HCEC 1CT (cell line): ENCODE measurements at places on chromosomes 12 and 14.

- DNase-seq = no peak
These were observed 78.8 kb downstream of the GSC start for GRCh38 chr14:94690896-94691659.

GRCh38 chr14:46008348-46008747 lies 643.2 kb downstream of the RPL10L start:
- no peak for DNase-seq

DNA sequence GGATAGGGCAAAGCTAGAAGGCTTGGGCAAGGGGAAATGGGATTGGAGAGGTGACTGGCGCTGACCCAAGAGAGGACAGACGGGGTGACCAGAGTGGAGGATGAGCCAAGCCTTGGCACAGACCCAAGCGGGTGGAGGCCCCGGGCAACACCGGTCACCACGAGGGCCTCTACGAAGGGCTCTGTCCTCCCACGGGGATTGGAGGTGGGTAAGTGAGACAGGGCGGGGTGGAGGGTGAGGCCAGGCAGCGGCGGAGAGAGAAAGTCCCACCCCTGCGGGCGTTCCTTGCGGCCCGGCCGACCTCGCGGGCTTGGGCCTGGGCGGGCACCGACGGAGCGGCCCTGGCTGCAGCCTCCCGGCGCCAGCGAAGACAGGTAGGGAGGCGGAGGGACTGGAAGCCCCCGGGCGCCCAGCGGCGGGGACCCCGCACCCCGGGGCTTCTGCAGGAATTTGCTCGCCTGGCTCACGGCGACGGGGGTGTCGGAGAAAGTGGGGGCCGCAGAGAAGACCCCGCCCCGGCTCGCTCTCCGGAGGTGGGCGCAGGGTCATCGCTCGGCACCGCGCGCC lies at the start of gene PAPLN:
Gene PAPLN (plus strand): TSS at position 288 of the 567 bp plus-strand sequence. CDS start 2,273 bp downstream, outside the sequence.
- no peak for DNase-seq

GRCh38 chr12:27359578-27360340 lies 27.1 kb downstream of the BMAL2 start:
- DNase-seq = peak; percentile 28

- peak; percentile 73 for DNase-seq
These were observed 116.4 kb downstream of the LRIG3 start for GRCh38 chr12:58803908-58804307.

DNA sequence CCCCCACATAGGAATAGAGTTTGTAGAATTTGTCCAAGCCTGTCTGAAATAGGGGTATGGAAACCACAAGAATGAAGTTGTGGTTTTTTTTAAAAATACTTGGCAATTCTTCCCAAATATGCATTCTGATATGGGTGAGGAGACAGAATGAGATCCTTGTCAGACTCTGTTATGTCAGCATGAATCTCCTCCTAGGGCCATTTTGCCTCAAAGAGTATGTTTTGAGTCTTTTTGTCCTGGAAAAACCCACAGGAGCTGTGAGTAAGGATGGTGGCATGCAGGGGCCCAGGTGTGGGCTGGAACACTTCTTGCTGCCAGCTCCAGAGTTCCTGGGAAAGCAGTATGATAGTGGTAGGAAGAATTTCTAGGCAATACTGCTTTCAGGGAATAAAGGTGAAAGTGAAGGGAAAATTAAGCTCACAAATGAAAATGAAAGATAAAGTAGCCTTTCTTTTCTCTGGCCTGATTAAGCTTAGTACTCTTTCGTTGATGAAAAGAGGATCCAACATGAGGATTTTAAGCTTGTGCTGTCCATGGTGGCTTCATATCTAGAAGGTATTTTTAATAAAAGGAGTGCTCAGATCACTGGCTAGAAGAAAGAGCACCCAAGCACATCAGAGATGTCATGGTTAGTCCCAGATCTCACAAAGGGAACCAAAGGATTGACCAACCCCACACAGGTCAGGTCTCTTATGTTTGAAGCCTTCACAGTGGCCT lies 130.8 kb downstream of the LLPH start:
- DNase-seq = peak; percentile 22

DNA sequence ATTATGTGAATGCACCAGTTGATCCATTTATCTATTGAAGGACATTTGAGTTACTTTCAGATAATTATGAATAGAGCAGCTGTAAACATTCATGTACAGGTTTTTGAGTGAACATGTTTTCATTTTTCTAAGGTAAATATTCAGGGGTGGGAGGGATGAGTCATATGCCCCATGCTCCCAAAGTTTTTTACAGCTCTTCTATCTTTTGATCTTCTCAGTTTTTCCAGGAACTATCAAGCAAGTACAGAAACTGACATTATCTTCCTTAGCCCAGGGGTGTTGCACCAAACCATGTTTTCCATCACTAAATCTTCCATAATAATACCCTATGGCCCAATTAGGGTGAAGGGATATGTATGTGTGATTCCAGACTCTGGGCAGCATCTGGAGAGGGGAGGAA lies 384.5 kb downstream of the EMP1 start:
- no peak for DNase-seq

DNA sequence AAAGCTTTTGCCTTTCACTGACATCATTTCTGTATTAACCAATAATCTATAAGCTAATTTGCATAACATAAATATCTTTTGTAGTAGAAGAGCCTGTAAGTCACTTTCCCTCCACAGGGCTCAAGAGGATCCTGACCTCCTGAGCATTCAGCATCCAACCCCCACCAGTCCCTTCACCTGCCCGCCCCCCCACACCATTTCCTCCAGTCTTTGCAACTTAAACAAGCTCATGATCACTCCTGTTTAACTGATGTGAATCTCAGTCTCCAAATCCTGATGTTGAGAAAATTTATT lies 12.0 kb upstream of the CRY1 start:
- DNase-seq = no peak
